ENCODE measurements at places on chromosomes 1 and 21.
A peak's percentile ranks its signal among the peaks of the same experiment; 100 is the strongest.

DNA sequence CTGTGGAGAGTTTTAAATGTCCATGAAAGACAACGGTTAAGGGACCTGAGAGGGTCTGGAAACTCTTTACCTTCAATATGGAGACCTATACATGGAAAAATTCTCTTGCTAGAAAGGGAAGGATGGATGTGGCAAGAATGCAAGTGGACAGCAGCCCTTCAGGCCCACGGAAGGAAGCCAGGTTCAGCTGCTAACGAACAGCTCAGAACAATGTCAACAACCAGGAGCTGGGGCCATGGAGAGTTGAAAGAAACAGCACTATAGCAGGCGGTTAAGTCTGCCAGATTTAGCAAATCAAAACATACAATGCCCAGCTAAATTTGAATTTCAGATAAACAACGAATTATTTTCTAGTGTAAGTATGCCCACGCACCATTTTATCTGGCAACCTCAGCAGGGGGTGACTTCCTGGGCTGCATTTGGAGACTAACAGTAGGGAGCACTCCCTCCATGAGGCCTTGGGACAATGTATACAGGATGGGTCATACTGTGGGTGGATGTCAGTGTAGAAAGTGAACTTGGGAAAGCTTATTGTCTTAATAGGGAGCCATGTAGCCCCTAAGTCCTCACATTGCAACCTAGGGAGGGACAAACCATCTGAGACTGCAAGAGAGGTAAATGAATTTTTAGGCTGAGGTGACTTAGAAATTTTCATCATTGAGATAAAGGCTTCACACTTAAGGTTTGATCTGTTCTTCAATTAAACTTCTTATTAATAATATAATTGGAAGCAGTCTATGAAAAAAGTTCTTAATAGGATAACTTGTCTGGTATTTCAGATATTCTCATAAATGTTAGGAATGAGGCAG is 7.8 kb upstream of the H3-3A start:
- no peak for DNase-seq

- DNase-seq: no peak
Observed at GRCh38 chr21:35231090-35231489, 182.0 kb upstream of the RUNX1 start.

- no peak for DNase-seq
Observed at GRCh38 chr1:106980121-106980520, 76.4 kb upstream of the PRMT6 start.

GRCh38 chr21:45575304-45575992 is 33.2 kb upstream of the SLC19A1 start:
- DNase-seq: no peak

DNA sequence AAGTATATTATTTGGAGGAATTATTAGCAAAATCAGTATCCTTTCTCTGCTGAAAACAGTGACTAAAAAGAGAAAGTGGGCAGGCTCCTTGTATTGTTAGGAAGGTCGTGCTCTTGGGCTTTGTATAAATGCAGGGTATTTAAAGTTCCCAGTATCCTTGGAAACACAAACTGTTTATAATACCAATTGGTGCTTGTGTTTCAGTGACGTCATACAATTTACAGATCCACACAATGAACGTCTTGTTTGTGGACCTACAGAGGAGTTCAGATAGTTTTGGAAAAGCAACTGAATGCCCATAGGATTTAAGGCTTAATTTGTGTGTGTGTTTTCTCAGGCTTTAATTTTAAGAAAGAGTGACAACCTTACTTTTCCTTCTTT is 168.2 kb downstream of the RASAL2 start:
- peak; percentile 2 for DNase-seq

- peak; percentile 34 for DNase-seq
Observed at GRCh38 chr1:53015508-53015860, 46.5 kb upstream of the PODN start.

- DNase-seq: no peak
Observed at GRCh38 chr1:222286011-222286410, 261.9 kb downstream of the HHIPL2 start.

- DNase-seq: no peak
Observed at GRCh38 chr1:25541425-25541824, 2.0 kb upstream of the LDLRAP1 start.

DNA sequence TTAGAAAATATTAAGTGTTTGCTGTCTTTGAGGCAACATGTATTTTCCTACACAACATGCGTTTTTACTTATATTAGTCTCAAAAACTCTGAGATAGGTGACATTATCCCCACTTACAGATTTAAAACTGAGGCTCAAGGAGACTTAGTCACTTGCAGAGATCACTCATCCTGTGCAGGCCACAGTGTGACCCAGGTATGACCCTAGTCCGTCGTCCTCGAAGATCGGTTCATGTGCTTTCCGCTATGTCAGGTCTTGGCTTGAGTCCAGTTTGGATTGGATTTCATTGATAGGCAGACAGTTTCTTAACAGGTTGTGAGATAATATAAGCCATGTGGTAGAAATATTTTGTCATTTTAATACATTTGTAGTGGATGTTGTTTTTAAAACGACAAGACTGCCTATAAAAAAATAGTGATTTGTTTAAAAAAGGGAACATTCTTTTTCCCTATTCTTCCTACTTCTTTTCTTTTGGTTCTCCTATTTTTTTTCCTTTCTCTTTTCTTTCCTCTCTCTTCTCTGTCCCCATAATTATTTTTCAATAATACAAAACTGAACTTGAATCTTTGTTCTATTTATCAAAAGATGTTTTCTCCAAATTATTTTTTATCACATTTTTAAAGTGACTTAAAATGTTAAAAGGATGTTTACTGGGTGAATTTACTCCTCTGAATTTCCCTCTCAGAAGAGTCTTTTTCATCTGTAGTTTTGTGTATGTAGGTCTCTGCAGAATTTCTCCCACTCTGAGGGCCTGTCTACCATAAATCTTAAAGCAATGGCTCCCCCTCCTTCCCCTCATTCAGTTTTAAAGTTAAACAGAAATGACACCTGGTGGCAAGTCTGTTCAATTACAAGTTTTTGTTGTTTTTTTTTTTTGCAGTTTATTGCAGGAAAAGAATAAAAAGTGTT is 81.8 kb downstream of the PHTF1 start:
- peak; percentile 77 for DNase-seq

- peak; percentile 72 for DNase-seq
Observed at GRCh38 chr1:117121589-117122329, at the start of gene TRIM45. Gene TRIM45 (minus strand): TSS chr1:117121749. CDS start chr1:117121201, 548 bp downstream.

GRCh38 chr1:47424336-47424982 is 8.4 kb downstream of the FOXE3 start:
- DNase-seq: peak; percentile 47

- no peak for DNase-seq
Observed at GRCh38 chr1:31208361-31208945, 31.2 kb downstream of the NKAIN1 start.

DNA sequence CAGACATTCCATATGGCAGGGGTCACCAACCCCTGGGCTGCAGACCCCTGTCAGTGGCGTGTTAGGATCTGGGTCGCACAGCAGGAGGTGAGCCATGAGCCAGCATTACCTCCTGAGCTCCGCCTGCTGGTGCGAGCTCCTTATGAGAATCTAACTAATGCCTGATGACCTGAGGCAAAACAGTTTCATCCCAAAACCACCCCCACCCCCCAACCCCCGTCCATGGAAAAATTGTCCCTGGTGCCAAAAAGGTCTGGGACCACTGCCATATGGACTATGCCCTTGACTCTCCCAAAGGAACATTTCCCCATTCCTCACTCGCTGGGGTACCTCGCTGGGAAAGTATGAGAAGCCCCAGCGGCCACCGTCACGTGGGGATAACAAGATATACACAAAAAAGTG is 6.4 kb upstream of the CPT2 start:
- no peak for DNase-seq

GRCh38 chr1:155070158-155070621 is 6.7 kb downstream of the EFNA4 start:
- DNase-seq: peak; percentile 95

DNA sequence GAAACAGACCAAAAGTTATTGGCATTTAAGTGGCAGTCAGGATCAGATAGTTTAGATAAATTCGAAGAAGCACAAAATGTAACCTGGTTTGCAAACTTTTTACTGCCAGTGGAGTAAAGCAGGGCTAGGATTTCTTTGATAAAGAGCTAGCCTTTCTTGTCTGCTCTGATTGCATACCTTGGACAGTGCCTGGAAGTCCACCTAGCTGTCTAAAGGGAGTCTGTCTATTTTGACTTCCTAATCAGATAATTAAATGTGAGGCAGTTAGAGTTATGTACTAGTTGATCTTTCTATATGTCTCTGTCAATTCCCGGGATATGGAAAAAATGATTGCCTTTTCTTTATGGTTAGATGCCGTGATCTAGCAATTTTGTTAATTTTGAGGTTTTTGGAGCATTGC is 4.1 kb downstream of the GPSM2 start:
- no peak for DNase-seq

DNA sequence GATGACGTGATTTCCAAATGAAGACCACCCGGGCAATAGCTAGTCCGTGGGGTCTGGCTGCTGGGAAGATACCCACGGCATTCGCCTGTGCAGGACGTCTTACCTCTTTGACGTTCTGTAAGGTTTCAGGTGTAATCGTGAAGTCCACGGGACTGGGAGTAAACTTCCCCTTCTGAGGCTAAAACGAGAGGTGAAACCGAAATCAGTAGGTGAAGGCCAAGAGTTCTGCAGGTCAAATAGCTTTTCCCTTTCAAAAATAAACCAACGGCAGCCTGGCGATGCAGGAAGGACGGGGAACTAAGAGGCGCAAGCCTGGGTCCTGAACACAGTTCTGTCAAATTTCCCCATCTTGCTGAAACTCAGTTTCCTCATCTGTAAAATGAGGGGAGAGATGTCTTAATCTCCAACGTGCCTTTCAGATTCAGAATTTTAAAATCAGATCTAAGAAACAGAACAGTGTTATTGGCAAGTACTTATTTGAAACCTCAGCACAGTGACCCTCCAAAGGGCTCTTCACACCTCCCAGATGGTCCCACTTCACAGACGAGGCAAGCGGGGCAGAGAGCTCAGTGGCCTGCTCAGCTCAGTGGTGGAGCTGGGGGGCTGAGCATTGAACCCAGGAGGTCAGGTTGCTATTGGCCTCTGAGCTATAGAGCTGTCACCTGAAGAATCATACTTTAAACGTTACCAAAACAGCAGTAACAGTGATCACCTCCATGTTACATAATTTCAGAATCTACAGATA is 34.7 kb downstream of the VPS26C start:
- no peak for DNase-seq
